Tibial nerve (tissue), 4 donors: ENCODE measurements at places on chromosomes 2 and 18.

GRCh38 chr2:234258562-234259141 is 208.2 kb downstream of the SPP2 start:
- DNase-seq = no peak

GRCh38 chr2:98617149-98617548 is 8.8 kb downstream of the UNC50 start:
- no peak for DNase-seq

DNA sequence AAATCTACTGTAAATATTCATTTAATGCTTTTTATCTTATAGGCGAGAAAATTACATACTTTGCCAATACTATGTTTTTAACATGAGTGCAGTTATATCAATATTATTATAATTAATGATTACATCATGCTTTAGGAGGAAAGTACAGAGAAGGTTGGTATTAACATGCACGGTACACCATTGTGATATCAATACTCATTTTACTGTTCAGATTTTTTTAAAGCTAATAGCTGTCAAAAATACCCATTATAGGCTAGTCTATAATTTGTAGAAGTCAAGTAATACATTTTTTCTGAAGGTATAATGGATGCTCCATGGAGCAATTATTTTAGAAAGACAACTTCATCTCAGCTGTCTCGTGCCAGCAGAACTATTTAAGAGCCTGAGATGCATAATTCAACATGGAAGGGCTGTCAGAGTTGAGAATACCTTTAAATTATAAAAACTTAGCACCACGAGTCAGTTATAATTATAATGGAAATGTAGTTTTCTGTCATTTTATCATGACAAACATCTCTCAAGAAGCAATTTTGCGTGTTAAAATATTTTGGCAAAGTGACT is 1641.7 kb upstream of the ACVR2A start:
- no peak for DNase-seq

GRCh38 chr18:26555804-26556553 is 7.6 kb upstream of the KCTD1 start:
- DNase-seq = no peak

GRCh38 chr2:119261493-119262225 is 38.0 kb downstream of the STEAP3 start:
- DNase-seq = no peak
